Stimulated activated CD8-positive, alpha-beta memory T cell treated with anti-CD3 and anti-CD28 coated beads, Interleukin-2, amount 100 ng/mL, for 1 hour (primary cell): ENCODE measurements at places on chromosomes 3 and 15.

GRCh38 chr15:52218816-52219215 lies 27.6 kb upstream of the GNB5 start:
- no peak for DNase-seq

- no peak for DNase-seq
Measured at GRCh38 chr3:126105691-126106187, 21.8 kb upstream of the SLC41A3 start.

- DNase-seq: no peak
Measured at GRCh38 chr3:191257286-191257685, 58.2 kb downstream of the OSTN start.

- DNase-seq: no peak
Measured at GRCh38 chr3:152309535-152310307, 41.0 kb downstream of the MBNL1 start.

DNA sequence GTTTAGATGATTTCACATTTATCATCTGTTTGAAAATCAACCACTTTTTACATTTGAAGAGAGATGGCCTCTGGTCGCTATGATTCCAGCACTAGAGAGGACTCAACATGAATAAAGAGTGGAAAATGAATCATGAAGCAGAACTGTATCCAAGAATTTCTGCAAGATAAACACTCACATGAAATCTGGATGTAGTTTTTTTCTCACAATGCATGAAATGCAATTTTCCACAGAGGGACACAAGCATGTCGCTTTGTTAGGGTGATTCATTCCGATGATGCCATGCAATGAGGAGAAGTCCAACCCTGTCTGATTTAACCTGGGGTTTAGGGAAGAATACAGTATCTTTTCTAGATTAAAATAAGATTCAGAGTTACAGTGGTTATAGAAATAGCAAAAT lies 50.4 kb upstream of the ADCY5 start:
- no peak for DNase-seq

DNA sequence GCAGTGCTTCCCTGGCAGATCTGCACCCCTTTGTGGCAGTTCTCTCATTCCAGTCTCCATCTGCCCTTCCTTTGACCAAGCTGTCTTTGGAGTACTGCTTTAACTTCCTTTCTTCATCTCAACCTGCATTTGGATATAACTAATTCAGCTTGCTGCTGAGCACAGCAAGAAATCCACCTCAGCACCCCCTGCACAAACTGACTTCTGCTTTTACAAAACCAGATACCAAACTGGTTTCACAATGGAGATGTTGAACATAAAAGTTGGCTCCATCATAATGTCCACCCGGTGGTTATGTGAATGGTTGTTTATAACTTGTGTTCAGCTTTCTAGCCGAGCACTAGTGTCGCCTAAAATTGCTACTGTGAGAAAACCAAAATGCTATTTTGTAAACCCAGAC lies 341.1 kb upstream of the SEMA6D start:
- DNase-seq: no peak

GRCh38 chr3:133138017-133138416 lies 99.8 kb downstream of the TMEM108 start:
- DNase-seq: no peak

GRCh38 chr3:183392186-183393034 lies 36.0 kb downstream of the MCF2L2 start:
- no peak for DNase-seq

- DNase-seq: peak; percentile 6
Measured at GRCh38 chr3:13544293-13544831, 4.6 kb upstream of the FBLN2 start.

- no peak for DNase-seq
Measured at GRCh38 chr3:45983770-45984169, 11.9 kb downstream of the FYCO1 start.

DNA sequence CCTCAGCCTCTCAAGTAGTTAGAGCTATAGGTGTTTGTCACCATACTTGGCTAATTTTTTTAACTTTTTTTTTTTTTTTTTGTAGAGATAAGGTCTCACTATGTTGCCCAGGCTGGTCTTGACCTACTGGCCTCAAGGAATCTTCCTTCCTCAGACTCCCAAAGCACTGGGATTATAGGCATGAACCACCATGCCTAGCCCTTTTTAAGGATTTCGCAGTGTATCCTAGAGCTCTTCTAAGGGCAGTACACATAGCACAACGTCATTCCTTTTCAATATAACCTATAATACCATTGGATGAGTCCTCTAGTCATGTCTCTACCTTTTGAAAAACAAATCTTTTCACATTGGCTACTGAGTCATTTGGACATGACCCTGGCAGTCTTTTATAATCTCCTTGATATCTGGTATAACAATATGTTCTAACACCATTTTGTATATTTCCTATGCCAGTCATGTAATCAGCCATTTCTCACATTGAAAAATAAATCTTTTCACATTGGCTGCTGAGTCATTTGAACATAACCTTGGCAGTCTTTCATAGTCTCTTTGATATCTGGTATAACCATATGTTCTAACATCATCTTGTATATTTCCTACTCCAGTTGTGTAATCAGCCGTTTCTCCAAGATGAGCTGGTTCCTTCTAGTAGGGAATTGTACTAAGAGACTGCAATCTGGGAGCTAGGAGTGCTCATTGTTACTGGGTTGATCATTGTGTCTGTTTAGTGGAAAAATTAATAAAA lies 944.7 kb downstream of the MCTP2 start:
- DNase-seq: no peak

- no peak for DNase-seq
Measured at GRCh38 chr3:124786511-124787241, 56.4 kb downstream of the UMPS start.

DNA sequence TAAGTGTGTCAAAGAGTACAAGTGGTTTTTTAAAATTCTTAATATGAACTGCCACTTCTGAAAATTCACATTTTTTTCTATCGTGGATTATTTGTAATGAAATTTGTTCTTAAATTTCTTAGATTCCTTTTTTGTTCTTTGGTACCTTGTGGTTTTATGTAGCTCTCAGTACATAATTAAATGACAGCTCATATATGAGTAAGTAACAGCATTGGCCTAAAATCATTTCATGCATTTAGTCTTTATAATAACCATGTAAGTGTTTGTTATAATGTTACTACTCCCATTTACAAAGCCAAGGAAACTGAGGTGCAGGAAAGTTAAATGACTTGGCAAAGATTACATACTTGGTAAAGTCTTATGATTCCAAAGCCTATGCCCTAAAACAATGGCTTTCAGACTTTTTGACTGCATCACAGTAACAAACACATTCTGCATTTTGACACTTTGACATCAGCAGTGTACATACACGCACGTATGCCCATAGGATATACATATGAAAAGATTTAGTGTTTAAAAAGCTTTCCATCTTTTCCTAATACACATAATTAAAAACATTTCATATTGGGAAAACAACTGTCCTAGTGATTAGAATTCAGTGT lies 14.9 kb downstream of the SPRED1 start:
- DNase-seq: no peak
